ENCODE measurements at places on chromosomes 2 and 18.

GRCh38 chr2:75288760-75289159 lies 89.4 kb upstream of the TACR1 start:
- DNase-seq, result no peak

DNA sequence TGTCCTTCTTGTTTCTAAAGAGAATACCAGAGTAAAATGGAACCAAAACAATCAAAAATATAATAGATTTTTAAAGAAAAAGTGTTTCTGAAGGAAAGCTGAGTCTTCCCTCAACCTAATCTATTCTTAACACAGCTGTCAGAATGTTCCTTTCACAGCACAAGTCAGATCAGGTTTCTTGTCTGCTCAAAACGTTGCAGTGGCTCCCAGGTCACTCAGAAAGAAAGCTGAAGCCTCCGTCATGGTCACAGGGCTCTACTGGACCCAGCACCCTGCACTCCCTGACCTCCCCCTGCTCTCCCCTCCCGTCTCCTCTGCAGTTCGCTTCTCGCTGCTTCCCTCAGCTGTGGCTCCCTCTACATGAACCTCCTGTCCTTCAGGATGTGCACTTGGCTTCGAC lies 90.7 kb upstream of the PTPRM start:
- no peak for DNase-seq

- DNase-seq, result no peak
Measured at GRCh38 chr2:173898178-173898668, 67.0 kb downstream of the SP3 start.

- DNase-seq, result no peak
Measured at GRCh38 chr2:134089454-134089853, 164.4 kb upstream of the MGAT5 start.

- DNase-seq, result no peak
Measured at GRCh38 chr2:206996556-206997065, 57.3 kb downstream of the CPO start.

GRCh38 chr2:80190166-80190565 lies 114.4 kb downstream of the LRRTM1 start:
- no peak for DNase-seq

GRCh38 chr2:64283641-64284361 lies 139.6 kb upstream of the PELI1 start:
- no peak for DNase-seq

DNA sequence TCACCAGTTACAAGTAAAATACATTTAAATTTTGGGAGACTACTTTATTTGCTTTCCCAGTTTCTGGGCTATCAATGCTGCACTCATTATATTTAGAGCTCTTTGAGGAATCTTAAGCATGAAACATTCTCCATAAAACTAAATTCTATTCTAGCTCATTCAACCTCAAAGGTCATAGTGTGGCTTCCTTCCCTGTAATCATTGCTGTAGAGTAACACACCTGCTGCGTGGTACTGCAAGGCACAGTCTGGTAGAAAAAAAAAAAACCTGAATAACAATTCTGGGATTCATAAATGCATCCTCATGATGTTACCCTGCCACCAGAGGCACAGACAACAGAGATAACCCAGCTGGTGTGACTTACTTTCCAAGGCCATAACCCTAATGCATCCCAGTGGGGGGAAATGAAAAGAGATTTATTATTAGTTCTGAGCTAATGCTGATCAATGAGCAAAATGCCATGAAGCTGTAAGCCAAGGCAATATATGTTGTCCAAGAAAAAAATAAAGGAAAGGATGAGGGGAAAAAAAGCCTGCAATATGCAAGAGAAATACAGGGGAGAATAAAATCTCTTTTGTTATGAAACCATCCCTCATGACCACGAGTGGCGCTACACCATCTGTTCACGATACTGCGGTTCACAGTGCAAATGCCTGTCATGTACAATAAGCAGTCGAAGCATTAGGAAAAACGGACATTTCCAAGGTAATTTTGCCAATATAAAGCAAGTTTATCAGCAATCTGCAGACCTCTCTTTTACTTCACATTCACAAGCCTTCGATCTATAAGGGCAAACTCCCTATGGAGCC lies 1481.6 kb upstream of the PIK3C3 start:
- DNase-seq, result no peak

DNA sequence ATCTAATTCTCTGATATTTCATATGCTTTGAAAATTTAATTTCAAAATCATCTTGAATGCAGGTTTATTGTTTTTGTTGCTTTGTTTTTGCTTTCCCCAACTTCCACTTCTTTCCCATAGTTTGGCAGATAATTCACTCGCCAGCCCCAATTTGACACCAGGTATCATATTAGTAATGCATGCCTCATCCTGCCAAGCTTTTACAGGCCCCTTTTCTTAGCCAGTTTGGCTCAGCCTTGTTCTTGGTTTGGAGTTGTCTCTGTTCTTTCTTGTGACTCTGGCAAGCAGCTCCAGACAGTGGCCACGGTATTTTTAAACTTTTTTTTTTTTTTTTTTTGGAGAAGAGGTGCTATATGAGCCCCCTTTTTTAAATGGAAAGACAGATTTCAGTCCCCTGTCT lies 65.3 kb downstream of the PMS1 start:
- no peak for DNase-seq

GRCh38 chr2:204022550-204022949 lies 86.0 kb downstream of the ICOS start:
- DNase-seq, result no peak

GRCh38 chr18:8283891-8284585 lies 325.2 kb upstream of the RAB12 start:
- no peak for DNase-seq

DNA sequence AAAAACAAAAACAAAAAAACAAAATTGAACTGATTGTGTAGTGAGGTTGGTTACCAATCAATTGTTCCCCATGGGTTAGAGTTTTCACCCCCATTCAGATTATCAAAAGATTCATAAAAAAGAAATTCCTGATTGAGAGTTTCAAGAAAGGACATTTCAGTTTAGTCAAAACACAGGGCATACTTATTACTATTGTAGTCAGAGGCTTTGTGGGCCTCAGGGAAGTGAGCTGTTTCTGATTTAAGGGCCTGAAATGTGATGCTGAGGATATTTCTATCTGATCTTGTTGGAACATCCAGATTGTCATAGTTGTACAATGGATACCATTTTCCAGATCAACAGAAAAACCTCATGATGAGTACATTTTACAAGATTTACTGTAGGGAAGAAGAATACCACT lies 368.1 kb upstream of the NETO1 start:
- DNase-seq, result no peak

GRCh38 chr2:177881008-177881747 lies 191.4 kb downstream of the PDE11A start:
- no peak for DNase-seq

GRCh38 chr2:203783496-203784203 lies 77.2 kb downstream of the CD28 start:
- DNase-seq, result no peak
